ENCODE measurements at places on chromosomes 11 and 22.

GRCh38 chr11:78551066-78551465 lies 23.6 kb downstream of the NARS2 start:
- DNase-seq, result peak; percentile 29

DNA sequence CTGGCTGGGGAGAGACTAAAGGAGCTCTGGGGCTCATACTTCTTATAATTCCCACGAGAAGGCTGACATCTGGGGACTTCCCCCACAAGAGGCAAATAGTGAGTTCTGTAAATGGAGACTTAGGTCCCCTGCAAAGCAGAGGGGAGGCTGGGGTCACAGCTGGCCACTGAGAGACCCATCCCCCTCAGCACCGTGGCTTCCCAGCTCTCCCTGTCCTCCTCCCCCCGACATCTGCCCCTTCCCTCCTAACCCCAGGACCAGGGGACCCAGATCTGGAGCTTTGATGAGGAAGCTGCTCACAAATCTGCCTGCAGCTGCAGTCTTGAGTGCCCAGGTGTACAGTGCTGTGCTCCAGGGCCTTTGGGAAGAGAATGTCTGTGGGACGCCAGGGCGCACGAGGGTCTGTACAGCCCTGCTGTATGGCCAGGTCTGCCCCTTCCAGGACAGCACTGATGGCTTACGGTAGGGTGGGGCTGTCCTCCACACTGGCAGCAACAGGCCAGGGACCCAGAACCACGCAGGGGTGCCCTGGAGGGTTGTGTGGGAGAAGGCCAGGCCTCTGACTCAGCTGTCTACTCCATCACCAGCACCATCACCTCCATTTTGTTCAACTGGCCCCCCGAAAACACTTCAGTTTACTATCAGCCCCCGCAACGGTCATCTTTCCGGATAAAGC lies 1.1 kb downstream of the RGL4 start:
- no peak for DNase-seq

GRCh38 chr11:112499153-112499880 lies 238.7 kb upstream of the PLET1 start:
- no peak for DNase-seq

GRCh38 chr22:30335236-30335635 lies 8.5 kb upstream of the TBC1D10A start:
- DNase-seq, result no peak

Data from epithelial cell of esophagus (primary cell).